Fibroblast of skin of back (primary cell): ENCODE measurements at places on chromosomes 7 and 10.

DNA sequence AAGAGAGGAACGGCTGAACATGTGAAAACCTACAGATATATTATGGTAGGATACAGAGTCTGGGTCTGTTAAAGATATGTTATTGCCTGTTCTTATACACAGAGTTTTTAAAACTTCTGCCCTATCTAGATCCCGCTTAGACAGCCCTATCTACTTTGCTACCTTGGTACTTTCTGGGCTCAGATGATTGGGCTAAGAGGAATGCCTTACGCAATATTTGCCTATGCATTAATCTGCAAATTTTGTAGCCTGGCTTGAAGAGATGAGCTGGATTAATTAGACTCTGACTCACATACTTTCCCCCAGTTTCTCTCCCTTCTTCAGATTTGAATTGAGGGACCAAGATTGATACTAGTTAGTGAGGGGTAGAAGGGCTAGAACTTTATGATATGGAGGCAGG lies 33.6 kb upstream of the A1CF start:
- DNase-seq = peak; percentile 8

DNA sequence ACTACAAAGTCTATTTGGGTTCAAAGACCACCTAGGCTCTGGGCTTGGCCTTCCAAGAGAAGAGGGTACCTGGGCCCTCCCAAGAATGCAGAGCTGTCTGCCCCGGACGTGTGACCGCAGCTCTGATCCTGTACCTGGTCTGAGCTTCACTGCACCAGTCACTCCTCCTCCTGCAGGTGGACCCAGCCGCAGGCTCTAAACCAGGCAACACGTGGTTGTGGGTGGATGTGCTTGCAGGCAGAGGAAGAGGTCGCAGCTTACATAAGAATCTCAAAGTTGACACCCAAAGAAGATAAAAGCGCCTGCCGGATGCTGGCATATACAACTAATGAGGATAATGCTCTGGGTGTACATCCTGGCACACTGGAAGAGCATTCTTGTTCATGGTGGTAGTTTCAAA lies 9.4 kb upstream of the PFKP start:
- DNase-seq = no peak

- DNase-seq = no peak
Observed at GRCh38 chr7:132211971-132212370, 364.3 kb downstream of the PLXNA4 start.

DNA sequence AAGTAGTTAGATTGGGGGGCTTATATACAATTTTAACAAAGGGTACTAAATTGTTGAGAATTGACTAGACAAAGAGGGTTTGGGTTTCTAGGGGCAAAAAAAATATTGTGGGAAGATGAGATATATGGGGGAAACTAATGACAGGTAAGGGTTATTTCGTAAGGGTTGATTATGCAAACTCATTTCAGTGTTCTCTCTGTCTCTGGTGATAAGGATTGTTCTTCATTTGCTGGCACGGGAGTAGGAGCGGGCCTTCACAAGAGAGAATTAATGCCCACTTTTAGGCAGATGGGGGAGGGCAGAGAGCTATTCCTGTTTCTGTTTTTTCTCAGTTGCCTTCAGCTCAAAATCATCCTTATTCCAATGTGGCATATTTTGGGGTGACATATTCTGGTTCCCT lies 258.4 kb downstream of the EXOC4 start:
- no peak for DNase-seq

- DNase-seq = no peak
Observed at GRCh38 chr10:49834976-49835375, 72.9 kb upstream of the OGDHL start.

GRCh38 chr7:93011351-93012294 lies 106.2 kb downstream of the SAMD9 start:
- DNase-seq = peak; percentile 96

DNA sequence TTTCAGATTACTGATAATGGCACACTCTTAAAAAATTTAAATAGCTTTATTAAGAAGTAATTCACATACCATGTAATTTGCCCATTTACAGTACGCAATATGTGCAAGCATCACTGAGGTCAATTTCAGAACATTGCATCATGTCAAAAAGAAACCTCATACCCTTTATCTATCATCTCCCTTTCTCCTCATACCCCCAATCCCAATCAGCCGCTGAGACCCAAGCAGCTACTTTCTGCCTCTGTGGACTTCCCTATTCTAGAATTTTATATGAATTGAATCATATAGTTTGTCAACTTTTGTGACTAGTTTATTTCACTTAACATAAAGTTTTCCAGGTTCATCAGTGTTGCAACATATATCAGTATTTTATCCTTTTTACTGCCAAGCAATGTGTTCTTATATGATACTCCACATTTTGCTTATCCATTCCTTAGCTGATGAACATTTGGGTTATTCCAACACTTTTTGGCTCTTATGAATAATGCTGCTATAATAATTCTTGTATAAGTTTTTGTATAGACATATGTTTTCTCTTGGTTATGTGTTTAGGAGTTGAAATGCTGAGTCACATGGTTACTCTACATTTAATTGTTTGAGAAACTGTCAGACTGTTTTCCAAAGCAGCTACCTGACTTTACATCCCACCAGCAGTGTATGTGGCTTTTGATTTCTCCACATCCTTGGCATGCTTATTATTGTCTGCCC lies 26.9 kb upstream of the TPK1 start:
- DNase-seq = no peak

- DNase-seq = no peak
Observed at GRCh38 chr7:8823486-8823885, 390.1 kb downstream of the NXPH1 start.

DNA sequence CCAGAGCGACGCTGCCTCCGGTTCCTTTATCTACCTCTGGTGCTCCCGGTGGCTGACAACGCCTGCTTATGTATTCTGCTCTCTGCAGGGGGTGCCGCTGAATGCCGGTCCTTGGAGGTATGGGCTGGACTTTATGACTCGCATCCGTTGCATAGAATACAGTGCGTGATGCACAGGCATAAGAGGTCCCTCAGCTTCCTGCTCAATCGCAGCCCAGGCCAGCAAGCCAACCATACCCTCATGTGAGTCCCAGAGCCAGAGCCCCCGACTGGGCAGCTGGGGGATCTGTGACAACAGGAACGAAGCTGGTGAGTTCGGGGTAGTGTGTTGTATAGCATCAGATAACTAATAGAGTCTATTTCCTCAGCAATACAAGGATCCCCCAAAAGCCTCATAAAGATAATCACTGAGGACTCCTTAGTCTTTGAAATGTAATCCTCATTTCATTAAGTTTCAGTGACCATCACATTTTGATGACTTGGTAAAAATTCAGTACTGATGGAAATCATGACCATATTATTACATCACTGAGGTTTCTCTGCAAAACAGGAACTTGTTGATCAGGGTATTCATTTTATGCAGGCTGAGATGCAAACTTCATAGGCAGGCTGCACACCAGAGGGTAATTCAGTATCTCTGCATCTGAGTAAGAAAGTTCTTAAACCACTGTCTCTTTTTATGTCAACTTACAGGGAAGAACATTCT lies 607.8 kb downstream of the PTPRN2 start:
- no peak for DNase-seq

GRCh38 chr10:127498087-127498486 lies 51.0 kb upstream of the NPS start:
- no peak for DNase-seq

GRCh38 chr7:33243319-33243881 lies 114.0 kb downstream of the BBS9 start:
- peak; percentile 60 for DNase-seq

DNA sequence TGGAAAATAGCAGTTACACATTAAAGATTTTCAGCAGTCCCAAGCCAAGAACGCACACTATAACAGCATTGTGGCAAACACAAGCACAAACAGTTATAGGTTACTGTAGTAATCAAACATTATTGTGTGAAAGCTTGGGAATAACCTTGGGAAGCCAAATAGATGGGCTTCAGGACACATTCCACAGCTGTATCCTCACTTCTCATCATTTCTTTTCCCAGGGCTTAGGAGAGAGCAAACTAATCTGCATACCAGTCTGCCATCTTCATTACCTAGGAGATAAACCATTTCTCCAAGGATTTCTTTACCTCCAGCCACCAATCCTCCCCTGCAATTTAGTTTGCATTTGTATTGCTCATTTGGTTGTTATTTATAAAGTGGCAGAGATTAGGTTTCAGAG lies 352.4 kb downstream of the SH2D4B start:
- DNase-seq = no peak

DNA sequence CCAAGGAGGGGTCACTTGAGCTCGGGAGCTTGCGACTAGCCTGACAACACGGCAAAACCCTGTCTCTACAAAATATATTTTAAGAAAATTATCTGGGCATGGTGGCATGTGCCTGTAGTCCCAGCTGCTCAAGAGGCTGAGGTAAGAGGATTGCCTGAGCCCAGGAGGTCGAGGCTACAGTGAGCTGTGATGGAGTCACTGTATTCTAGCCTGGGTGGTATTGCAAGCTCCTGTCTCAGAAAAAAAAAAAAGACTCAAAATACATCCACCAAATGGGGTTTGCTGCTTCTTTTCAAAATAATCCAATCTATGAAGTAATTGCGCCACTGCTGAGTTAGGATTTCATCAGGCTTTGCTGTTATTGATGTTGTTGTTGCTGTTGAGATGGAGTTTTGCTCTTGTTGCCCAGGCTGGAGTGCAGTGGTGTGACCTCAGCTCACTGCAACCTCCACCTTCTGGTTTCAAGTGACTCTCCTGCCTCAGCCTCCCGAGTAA lies 11.1 kb upstream of the VIM start:
- peak; percentile 47 for DNase-seq

GRCh38 chr10:94038024-94038423 lies 44.3 kb downstream of the PLCE1 start:
- peak; percentile 82 for DNase-seq

DNA sequence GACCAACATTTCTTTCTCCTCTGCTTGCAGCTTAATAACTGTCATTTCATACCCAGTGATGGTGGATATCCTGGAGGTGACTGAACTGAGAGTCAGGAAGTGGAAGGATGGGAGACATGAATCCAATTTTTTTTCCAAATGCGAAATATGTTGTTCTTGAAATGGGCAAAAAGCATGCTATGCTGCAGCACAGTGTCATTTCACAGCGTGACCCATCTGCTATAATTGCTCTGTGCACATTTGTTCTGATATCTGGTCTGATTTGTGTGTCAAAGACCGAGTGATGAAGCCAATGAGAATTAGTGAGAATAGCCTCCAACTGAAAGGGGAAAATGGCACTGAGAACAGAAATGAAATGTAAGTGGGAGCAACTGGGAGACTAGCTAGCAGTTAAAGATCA lies 329.6 kb upstream of the PHYHIPL start:
- no peak for DNase-seq

GRCh38 chr7:30765408-30765807 lies 5.8 kb upstream of the MINDY4 start:
- no peak for DNase-seq

- no peak for DNase-seq
Observed at GRCh38 chr10:70682920-70683600, 10.8 kb downstream of the ADAMTS14 start.

DNA sequence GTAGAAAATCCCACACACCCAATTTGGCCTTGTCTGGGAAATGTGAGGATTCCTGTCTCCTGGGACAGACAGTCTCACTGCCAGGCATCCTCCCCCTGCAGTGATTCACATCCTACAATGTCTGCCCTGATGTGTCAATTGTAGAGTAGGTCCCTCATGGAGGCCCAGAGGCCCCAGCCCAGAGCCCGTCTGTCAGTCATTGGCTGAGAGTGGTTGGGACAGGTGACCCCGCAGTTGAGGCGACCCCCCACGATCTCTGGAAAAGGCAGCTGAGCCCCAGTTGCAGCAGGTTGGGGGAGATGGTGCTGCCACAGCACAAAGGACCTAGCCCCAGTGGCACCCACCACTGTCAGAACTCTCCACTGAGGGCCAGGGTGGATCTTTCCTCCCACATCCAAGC lies 84.3 kb upstream of the INSIG1 start:
- DNase-seq = peak; percentile 93

GRCh38 chr10:11672836-11673235 lies 61.4 kb upstream of the USP6NL start:
- DNase-seq = no peak
